ENCODE measurements at places on chromosomes 2 and 18.

DNA sequence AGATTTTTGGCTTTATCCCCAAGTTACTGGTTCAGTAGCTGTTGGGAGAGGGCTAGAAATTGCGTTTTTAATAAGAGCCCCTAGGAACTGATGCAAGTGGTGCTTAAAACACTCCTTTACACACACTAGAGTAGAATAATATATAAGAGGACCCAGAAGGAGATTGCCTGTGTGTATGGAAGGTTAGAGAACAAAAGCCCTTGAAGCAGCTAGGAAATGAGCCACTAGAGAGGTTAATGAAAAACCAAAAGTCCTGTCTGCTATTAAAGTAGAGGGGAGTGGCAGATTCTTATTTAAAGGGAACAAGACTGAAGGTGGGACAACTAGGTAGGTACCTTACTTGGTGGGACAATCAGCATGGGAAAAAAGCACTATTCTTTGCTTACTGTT lies 14.4 kb upstream of the SLC39A10 start:
- DNase-seq = no peak

GRCh38 chr2:64905338-64906024 lies 83.7 kb upstream of the SLC1A4 start:
- DNase-seq = no peak

GRCh38 chr2:97988722-97989121 lies 7.0 kb downstream of the TMEM131 start:
- DNase-seq = no peak

- DNase-seq = peak; percentile 74
Observed at GRCh38 chr2:237693291-237693994, 66.1 kb downstream of the LRRFIP1 start.

GRCh38 chr2:218910741-218911140 lies 30.1 kb downstream of the WNT10A start:
- no peak for DNase-seq

GRCh38 chr18:55343396-55344073 lies 244.5 kb downstream of the TCF4 start:
- peak; percentile 43 for DNase-seq

DNA sequence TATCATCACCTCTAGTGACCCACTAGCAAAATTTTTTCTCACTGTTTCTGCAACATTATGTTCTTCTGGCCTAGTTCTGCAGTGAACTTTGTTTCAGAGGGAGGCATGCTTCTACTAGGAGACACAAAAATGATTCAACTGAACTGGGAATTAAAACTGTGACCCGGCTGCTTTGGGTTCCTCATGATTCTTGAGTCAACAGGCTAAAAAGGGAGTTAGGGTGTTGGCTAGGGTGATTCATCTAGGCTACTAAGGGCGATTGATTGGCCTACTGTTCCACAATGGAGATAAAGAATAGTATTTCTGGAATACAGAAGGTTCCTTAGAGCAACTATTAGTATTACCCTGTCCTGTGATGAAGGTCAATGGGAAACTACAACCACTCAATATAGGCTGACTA lies 179.5 kb downstream of the PPP1R1C start:
- DNase-seq = no peak

DNA sequence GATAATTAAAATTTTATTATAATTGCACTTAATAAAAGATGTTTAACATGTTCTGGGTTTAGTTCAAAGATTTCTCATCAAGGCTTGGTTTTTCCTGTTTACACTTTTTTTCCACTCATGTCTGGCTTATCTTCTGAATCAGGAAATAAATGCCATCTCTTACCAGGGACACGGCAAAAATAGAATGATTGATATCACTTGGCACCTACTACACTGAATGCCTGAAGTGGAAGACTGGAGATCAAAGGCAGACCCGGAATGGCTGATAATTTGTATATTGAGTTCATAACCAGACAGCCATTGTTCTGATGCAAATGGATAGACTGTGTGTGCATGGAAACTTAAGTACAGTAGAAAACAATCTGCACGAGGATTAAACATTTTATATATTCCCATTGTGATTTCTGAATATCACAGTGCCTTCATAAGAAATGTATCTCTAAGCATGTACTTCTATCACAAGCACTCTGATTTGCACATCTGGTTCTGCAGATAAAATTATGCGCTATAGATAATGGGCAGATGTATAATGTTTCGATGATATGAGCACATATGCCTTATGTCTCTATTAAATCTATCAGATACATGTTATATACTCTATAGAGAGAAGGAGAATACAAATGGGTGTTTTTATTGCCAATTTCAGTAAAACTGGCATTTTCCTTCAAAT lies 304.8 kb downstream of the RND3 start:
- DNase-seq = no peak
